Inflammatory macrophage treated with lipopolysaccharide for 4 hours (primary cell): ENCODE measurements at places on chromosomes 13 and 19.

- no peak for DNase-seq
These were observed 2.8 kb downstream of the GRIN2D start for GRCh38 chr19:48396016-48396823.

GRCh38 chr13:72953391-72953965, 105.3 kb upstream of the KLF5 start:
- no peak for DNase-seq

GRCh38 chr19:932648-933552, 7.1 kb downstream of the ARID3A start:
- DNase-seq = peak; percentile 64

DNA sequence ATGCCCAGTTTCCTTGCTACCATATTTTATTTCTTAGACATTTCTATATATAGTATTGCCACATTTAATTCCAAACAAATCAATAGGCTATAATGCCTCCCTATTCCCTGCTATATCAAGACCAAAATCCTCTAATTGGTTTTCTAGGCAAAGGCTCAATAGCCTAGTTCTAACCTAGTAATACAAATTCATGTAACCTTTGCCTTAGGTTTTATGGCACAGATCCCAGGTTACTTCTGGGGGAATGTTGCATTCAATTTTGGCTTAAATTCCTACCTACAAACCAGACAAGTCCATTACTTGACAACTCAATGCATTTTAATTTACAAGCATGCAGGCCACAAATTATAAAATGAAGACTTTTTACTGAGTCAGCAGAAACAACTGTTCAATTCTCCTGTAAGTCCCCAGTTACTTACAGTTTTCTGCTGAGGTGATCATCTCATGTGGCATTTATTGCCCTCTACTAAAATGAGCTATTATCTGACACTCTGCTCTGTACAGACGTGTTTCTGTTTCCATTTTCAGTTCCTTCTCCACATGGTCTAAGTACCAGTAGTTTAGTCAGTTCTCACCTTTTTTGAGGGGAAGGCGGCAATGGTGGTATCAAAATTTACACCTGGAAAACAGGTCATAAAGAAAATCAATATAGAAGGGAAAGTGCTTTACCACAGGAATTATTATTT, 11.7 kb downstream of the KCNRG start:
- DNase-seq = peak; percentile 25

GRCh38 chr13:102176846-102177245, 225.0 kb downstream of the FGF14 start:
- DNase-seq = no peak

- DNase-seq = peak; percentile 0
These were observed 556.3 kb upstream of the ARGLU1 start for GRCh38 chr13:107124129-107124718.

GRCh38 chr13:64546371-64546770, 2683.8 kb downstream of the PCDH9 start:
- no peak for DNase-seq

GRCh38 chr13:96089749-96090239, at the start of gene HS6ST3:
HS6ST3 (plus strand) TSS chr13:96090107.
- DNase-seq = no peak

DNA sequence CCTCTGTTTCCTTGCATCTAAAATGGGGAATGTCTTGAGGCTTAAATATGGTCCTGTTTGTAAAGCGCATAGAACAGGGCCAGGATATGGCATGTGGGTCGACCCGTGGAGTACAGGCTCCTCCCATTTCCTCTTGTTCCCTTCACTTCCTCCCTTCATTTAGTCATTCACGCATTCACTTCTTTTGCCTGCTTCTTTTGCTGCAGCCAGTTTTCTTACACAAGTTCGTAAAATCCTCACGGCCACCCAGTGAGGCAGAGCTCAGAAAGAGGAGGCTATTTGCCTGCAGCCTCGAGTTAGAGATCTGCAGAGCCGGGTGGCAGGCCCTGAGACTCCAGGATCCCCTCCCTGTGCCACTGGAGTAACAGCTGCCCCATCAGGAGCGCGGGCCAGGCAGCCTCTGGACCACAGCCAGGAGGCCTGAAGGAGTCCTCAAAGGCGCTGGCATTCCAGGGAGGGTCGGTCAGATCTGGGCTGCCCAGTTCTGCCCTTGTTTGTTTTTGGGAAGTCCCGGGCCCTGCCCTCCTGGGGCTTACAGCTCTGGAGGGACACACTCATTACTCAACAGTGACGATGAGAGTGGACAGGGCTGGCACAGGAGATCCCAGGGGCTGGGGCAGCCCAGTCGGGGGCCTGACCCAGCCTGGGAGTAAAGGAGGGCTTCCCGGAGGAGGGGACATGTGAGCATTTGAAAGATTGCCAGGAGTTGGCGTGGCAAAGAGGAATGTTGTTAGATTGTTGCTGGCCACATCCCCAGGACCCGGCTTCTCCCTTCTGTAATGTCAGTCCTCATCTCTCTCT, 4.6 kb downstream of the PPP5C start:
- peak; percentile 40 for DNase-seq

- no peak for DNase-seq
These were observed 5.7 kb upstream of the GRIN3B start for GRCh38 chr19:994516-994915.

DNA sequence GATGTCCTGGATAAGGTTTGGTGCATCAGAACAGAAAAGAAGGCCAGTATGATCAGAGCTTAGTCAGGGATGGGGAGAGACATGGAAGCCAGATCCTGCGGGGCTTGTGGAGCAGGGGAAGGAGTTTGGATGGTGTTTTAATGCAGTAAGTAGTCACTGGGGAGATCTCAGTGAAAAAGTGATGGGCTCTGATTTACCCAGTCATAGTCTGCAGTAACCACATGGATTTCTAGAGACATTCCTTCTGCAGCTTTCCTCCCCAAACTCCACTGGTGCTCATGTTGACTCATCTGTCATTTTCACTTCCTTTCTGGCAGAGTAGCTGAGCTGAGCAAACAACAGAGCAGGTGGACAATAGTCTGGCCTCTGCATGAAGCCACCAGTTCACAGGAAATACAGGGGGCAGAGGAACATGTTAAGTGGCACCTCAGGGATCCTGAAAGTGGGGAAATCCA, 144.1 kb downstream of the DPF1 start:
- peak; percentile 66 for DNase-seq
